ENCODE measurements at places on chromosomes 1 and 21.

- no peak for DNase-seq
Observed at GRCh38 chr1:210363119-210363518, 34.4 kb downstream of the HHAT start.

DNA sequence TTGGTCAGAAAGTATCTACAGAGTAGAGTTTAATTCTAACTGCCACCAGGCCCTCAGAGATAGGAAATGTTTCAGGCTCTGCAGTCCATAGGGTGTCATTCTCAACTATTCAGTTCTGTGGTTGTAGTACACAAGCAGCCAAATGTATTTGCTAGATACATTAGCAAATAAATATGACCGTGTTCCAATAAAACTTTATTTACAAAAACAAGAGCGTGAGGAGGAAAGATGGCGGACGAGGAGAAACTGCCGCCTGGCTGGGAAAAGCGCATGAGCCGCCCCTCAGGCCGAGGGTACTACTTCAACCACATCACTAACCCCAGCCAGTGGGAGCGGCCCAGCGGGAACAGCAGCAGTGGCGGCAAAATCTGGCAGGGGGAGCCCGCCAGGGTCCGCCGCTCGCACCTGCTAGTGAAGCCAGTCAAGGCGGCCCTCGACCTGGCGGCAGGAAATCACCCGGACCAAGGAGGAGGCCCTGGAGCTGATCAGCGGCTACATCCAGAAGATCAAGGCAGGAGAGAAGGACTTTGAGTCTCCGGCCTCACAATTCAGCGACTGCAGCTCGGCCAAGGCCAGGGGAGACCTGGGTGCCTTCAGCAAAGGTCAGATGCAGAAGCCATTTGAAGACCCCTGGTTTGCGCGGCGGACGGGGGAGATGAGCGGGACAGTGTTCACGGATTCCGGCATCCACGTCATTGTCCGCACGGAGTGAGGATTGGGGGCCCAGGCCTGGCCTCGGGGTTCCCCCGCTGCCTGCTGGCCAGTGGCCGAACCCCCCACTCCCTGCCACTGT lies 286.1 kb downstream of the LRRC40 start:
- DNase-seq: no peak

DNA sequence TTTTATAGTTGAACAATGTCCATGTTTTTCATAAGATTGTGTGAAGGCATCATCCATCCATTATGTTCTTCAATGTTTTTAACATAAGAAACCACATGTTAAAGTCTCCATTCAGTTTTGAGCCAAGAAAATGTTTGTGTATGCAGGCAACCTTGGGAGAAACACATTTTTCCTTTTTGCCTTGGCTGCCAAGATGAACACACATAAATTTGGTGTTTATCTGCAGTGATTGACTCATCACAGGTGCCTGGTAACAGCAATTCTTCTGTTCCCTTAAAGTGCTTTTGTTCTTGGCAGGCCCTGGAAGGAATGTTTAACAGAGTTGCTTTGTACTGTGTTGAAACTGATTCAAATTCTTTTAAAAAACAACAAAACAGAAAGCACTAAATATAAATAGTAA lies 709.9 kb upstream of the ADGRL4 start:
- DNase-seq: no peak

DNA sequence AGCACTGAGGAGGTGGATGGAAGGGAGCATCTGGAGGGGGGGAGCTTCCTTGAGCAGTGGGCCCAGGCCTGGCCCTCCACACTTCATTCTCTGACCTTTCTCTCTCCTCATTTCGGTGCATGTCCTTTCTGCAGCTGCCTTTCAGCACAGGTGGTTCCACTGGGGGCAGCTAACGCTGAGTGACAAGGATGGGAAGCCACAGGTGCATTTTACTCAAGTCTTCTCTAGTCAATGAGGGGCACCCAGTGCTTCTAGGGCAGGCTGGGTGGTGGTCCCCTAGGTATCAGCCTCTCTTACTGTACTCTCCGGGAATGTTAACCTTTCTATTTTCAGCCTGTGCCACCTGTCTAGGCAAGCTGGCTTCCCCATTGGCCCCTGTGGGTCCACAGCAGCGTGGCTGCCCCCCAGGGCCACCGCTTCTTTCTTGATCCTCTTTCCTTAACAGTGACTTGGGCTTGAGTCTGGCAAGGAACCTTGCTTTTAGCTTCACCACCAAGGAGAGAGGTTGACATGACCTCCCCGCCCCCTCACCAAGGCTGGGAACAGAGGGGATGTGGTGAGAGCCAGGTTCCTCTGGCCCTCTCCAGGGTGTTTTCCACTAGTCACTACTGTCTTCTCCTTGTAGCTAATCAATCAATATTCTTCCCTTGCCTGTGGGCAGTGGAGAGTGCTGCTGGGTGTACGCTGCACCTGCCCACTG lies 43.2 kb downstream of the YARS1 start:
- no peak for DNase-seq

- DNase-seq: no peak
Observed at GRCh38 chr1:158819461-158820443, 11.4 kb upstream of the MNDA start.

- no peak for DNase-seq
Observed at GRCh38 chr1:180277476-180278193, 47.6 kb downstream of the LHX4 start.
